ENCODE measurements at places on chromosomes 6 and 20.

GRCh38 chr6:150417899-150418826, 49.4 kb downstream of the IYD start:
- no peak for DNase-seq

DNA sequence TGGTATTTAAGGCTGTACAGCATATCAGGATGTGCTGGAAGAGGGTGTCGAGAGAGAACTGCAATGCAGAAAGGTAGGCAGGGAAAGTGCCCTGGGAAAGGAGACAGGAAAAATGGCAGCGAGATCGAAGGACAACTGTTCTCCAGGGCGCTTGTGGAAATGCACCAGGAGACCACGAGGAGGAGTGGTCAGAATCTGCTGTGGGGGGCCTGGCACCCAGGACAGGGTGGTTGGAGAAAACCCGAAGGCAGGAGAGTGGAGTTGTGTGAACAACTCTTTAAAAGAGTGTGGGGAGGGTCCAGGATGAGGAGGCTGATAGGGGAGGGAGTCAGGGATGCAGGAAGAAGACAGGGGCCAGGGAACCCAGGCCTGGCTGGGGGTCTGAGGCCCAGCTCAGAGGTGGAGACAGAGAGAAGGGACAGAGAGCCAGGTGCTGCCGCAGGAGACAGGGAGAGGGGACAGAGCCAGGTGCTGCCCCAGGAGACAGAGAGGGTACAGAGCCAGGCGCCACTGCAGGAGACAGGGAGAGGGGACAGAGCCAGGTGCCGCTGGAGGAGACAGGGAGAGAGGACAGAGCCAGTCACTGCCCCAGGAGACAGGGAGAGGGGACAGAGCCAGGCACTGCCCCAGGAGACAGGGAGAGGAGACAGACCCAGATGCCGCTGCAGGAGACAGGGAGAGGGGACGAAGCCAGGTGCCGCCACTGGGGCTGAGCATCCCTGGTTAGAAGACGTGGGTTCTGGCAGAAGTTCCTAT, 9.3 kb downstream of the SLC22A1 start:
- DNase-seq: no peak

- DNase-seq: no peak
Observed at GRCh38 chr20:4006640-4007039, 8.7 kb downstream of the RNF24 start.

GRCh38 chr6:107728564-107728897, 95.6 kb downstream of the SCML4 start:
- DNase-seq: no peak

- DNase-seq: no peak
Observed at GRCh38 chr6:53335224-53335994, 13.3 kb downstream of the ELOVL5 start.

GRCh38 chr6:160088784-160089533, 32.7 kb upstream of the SLC22A1 start:
- no peak for DNase-seq

- DNase-seq: no peak
Observed at GRCh38 chr6:30162265-30163089, 869 bp upstream of the TRIM15 start.

- DNase-seq: no peak
Observed at GRCh38 chr6:157518397-157519250, 137.6 kb downstream of the ZDHHC14 start.
